Activated naive CD4-positive, alpha-beta T cell treated with anti-CD3 and anti-CD28 coated beads for 36 hours (primary cell): ENCODE measurements at places on chromosomes 3 and 15.
A peak's percentile ranks its signal among the peaks of the same experiment; 100 is the strongest.

GRCh38 chr3:15823092-15823491, 25.3 kb upstream of the ANKRD28 start:
- DNase-seq = no peak

GRCh38 chr15:42133886-42134502, 22.4 kb downstream of the PLA2G4F start:
- DNase-seq = peak; percentile 83

DNA sequence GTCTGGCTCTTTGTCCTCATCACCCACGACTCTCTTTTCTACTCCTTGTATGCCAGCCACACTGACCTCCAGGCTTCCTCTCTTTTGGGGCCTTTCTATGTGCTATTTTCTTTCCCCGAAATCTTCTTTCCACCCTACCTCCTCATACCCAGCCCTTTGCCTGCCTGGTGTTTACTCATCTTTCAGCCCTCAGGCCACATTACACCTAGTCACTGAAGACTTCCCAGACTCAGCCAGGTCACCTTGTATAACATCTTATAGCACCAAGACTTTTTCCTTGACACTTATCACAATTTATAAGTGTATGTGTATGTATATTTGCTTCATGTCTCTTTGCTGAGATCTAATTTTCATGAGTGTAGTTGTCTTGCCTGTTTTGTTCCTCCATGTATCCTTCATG, 396.4 kb downstream of the NLGN1 start:
- no peak for DNase-seq

- peak; percentile 36 for DNase-seq
Measured at GRCh38 chr15:51917493-51917892, 54.1 kb downstream of the LEO1 start.

- DNase-seq = no peak
Measured at GRCh38 chr15:75185271-75186029, 16.2 kb upstream of the C15orf39 start.

DNA sequence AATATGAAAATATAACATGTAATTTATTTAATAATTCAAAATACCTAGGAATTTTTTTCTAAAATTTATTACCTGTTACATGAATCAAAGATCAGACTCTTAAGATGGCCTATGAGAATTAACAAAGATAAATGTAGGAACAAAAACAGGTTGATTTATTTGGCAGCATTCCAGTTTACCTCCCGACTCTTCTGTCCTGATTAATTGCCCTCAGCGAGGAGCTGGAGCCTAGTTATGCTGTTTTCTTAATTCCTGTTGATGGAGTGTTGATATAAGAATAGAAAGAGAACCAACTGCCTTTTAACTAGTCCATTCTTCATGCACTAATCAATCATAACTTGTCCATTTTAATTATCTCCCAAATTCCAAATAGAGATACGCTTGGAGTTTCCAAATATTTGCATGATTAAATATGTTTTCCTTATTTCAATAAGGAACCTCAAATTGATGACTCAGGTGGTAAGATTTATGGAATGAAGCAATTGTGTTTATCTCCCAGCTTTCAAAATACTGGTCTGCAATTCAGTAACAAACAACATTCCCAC, 10.6 kb upstream of the CPB1 start:
- no peak for DNase-seq

DNA sequence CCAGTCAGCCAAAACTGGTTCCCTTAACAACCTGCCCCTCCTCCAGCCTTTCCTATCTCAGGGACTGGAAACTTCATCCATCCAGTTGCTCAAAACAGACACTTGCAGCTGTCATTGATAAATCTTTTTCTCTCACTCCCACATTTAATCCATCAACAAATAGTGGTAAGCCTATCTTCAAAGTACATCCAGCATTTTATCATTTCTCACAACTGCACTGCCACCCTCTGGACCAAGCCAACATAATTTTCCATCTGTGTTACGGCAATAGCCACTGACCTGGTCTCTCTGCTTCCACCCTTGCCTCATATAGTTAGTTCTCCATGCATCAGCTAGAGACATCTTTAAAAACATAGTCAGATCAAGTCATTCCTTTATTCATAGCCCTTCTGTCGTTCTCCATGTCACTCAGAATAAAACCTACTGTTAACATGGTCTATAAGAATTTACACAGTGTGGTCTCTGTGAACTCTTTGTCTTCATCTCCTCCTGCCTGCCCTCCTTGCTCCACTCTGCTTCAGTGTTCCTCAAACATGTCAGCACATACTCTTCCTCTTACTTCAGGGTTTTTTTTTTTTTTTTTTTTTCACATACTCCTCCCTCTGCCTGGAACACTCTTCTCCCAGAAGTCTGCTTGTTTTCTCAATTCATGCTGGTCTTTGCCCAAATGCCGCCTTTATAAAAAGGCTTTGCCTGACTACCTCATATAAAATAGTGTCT, 102.5 kb upstream of the COL6A5 start:
- peak; percentile 18 for DNase-seq

DNA sequence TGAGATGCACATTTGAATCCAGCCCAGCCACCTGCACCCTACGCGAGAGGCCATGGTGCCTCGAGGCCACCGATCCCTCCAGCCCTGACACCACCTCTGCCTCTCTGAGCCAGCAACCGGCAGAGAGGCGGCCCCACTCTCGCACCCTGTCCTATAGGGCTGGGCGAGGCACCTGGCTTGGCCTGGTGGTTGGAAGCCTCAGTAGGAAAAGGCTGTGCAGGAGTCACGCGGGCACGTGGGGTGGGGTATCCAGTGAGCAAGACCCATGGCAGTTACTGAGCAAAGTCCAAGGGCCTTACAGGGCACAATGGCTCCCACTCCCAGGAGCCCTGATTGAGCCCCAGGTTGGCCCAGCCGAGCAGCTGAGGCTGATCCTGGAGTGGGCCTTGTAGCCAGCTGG, 12.4 kb upstream of the DUSP7 start:
- DNase-seq = no peak

DNA sequence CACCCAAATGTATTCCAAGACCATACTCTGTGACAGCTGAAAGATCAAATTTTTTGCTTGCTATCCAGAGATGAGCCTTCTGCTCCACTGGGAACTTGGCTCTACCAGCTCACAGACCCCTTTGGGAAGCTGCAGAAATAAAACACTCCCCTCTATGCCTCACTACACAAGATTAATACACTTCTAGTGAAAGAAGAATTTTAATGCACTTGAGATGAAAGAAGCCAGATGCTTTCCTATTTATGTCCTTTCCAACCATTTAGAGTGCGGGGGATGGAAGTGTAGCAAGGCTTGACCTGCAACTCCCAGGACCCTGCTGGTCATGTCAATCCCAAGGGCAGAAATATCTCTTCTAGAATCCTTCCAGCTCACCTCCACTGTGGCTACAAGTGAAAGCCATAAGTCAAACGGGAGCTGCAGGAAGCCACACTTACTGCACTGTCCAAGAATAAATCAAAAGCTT, 34.7 kb downstream of the ANXA2 start:
- no peak for DNase-seq

- DNase-seq = no peak
Measured at GRCh38 chr15:38540510-38540909, 24.1 kb downstream of the RASGRP1 start.

DNA sequence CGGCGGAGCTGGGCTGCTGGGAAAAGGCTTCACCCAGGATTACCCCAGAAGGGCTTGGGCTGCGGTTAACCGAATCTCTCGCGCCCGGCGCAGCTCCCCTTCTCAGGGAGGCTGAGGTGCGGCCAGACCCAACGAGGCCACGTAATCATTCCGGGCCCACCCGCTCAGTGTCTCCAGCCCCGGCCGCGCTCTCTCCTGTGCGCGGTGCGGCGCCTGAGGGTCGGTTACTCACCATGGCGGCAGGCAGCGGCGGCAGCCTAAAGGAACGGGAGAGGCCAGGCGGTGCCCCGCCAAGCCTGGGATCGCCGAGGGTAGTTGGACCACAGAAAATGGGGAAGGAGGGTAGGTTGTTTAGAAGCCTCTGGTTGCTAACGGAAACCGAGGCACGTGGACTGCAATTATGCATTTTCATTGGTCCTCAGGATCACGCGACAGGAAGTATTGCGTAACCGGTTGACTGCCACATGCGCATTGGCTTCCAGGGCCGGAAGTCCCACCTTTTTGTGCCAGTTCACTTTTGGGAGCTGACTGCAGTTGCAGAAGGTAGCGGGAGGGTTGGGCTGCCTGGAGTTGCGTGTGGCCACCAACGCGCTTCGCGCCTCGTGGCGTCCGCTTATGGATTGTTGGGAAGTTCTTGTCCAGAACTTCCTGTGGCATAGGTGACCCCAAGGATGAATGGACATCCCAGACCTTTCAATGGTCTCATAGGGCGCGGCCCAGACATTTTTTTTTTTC, at the start of gene LZTFL1:
LZTFL1 (minus strand) TSS at position 363 of the 735 bp plus-strand sequence; CDS start at position 235, 128 bp downstream.
- peak; percentile 96 for DNase-seq

- no peak for DNase-seq
Measured at GRCh38 chr3:71778353-71778752, 6.6 kb downstream of the PROK2 start.

- DNase-seq = no peak
Measured at GRCh38 chr15:65912235-65912634, 42.9 kb downstream of the RAB11A start.

- DNase-seq = no peak
Measured at GRCh38 chr3:15800780-15801179, 3.0 kb upstream of the ANKRD28 start.

DNA sequence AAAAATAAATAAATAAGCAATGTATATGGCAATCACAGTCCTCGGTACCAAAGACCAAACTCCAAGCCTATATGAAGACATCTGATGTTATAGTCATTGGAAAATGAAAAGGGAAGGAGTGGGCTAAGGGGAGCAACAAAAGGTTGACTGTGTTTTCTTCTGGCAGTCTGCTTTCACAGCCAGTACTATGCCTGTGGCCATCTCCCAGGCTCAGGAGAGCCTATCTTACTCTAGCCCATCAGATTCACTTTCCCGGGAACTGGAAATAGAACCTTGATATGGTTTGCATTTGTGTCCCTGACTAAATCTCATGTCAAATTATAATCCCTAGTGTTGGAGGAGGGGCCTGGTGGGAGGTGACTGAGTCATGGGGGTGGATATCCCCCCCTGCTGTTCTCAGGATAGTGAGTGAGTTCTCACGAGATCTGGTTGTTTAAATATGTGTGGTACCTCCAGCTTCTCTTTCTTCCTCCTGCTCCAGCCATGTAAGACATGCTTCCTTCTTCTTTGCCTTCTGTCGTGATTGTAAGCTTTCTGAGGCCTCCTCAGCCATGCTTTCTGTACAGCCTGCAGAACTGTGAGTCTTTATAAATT, 105.3 kb downstream of the PLCH1 start:
- DNase-seq = no peak

DNA sequence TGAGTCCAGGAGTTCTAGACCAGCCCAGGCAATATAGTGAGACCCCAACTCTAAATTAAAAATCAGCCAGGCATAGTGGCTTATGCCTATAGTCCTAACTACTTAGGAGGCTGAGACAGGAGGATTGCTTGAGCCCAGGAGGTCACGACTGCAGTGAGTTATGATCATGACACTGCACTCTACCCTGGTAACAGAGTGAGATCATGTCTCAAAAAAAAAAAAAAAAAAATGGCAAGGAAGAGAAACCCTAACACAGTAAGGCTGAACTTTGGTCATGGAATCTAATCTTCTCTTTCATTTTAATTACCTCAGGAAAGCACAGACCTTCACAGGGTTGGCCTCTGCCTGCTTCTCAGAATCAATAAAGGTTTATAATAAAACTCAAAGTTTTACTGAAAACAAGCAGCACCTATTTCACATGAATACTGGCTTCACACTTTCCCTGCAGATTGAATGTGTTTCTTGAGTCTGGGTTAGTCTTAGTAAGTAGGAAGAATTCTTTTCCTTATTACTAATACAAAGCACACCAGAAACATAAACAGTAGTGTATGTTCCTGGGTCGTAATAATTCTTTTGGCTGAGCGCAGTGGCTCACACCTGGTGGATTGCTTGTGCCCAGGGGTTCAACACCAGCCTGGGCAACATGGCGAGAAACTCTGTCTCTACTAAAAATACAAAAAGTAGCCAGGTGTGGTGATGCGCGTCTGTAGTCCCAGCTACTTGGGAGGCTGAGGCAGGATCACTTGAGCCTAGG, 11.6 kb upstream of the NR2C2 start:
- no peak for DNase-seq

- DNase-seq = no peak
Measured at GRCh38 chr15:98868564-98868963, 139.0 kb downstream of the PGPEP1L start.

GRCh38 chr3:145182196-145182911, 978.6 kb downstream of the PLOD2 start:
- DNase-seq = no peak

GRCh38 chr3:124504332-124505059, 225.8 kb upstream of the UMPS start:
- DNase-seq = no peak

DNA sequence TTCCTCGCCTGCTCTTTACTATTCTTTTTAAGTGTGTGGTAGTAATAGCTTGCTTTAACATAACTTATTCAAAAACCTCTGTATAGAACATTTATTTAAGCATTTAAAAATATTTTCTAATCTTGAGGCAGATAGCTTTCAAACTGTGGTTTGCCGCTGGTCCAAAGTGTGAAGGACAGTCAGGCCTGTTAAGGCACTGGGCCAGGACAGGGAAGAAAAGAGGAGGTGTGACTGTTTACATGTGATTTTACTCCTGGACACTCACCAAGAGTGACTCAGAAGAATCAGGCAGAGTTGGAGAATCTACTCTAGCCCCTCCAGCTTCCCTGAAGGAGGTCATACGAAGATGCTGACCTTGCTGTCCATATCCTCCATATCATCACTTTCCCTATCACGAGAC, 44.7 kb downstream of the CEP152 start:
- no peak for DNase-seq
